ENCODE measurements at places on chromosomes 16 and 17. TPM values are rescaled to one million over a fixed set of nuclear protein-coding genes. Genes with fewer than 3 reads are reported as not detected.

RNF157 gene
- total RNA-seq: 34.3 TPM

TBC1D3B gene
- 10.0 TPM for total RNA-seq

KRT40 gene
- total RNA-seq: not detected

SHCBP1 gene
- 45.6 TPM for total RNA-seq

ZG16 gene
- not detected for total RNA-seq

E2F4 gene
- total RNA-seq: 132 TPM

NGFR gene
- 0.14 TPM for total RNA-seq

MYL4 gene
- total RNA-seq: not detected

EIF1 gene
- 779 TPM for total RNA-seq

PYDC1 gene
- total RNA-seq: not detected

ANKFN1 gene
- not detected for total RNA-seq

Measured in activated T-helper 2 cell treated with anti-CD3 and anti-CD28 coated beads, Interferon-gamma antibody, Interleukin-2, Interleukin-4, amounts not matched to agents 10 μg/mL and 5 μg/mL and 100 μg/mL, durations not matched to agents 14 hours and 24 hours and 36 hours (primary cell).